ENCODE measurements at places on chromosomes 3 and 15.

GRCh38 chr15:74982183-74982582 is 13.2 kb upstream of the SCAMP5 start:
- no peak for DNase-seq

DNA sequence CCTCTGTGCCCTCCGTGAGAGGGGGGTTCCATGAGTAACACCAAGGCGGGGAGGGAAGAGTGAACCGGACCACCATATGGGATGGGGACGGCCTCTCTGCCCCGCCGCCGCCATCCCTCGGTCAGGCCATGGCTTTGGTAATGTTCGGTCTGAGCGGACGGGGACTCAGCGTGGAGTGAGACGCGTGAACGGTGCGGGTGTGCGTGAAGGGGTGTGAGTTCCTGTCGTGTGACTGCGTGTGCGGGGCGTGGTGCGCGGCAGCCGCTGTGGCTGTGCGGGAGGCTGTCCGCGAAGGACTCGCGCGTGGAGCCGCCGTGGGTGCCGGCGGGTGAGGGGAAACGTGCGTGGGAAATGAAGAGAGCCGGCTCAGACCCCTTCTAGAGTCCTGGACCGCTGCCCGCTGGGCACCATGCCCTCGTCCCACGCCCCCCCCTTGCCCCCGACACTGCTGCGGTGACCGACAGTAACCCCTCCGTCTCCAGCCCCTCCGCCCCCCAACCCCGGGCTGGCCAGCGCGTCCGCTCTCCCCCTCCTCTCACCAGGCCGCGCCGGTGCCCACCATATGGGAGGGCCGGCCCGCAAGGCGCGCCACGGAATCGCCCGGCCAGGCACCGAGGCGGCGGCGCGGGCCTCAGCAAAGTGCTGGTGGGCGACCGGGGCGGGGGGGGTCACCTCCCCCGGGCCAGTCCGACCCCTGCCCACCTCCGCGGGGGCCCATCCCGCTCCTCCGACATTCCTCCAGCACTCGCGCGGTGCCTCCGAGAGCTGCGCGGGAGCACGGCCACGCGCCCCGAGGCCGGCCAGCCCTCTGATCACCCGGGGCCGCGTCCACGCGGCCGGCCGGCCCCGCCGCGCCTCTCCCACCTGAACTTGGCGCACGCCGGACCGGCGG is 589 bp downstream of the KLF15 start:
- DNase-seq, result no peak

- no peak for DNase-seq
Measured at GRCh38 chr3:9225268-9225667, 24.2 kb downstream of the SRGAP3 start.

DNA sequence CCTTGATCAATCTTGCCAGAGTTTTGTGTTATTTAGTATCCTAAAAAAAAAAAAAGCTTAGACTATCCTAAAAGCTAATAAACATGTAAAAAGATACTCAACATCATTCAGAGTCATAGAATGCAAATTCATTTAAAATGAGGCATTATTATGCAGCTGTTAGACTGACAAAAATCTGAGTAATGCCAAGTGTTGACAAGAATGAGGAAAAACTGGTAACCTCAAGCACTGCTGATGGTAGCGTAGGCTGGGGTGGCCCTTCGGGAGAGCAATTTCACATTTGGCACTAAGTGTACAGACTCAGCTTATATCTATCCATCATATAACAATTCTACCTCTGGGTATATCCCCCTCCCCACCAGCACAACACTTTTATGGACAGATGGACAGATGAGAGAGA is 280.4 kb downstream of the RAP2B start:
- DNase-seq, result no peak

- no peak for DNase-seq
Measured at GRCh38 chr3:152511904-152512303, 243.2 kb downstream of the MBNL1 start.

Measured in H54 (cell line).